ENCODE measurements at places on chromosomes 16 and 17. TPM values are rescaled to one million over a fixed set of nuclear protein-coding genes. Genes with fewer than 3 reads are reported as not detected.

TBC1D26 gene
- not detected for total RNA-seq

CDYL2 gene
- total RNA-seq, result 7.7 TPM

CMTM2 gene
- total RNA-seq, result not detected

SNX20 gene
- not detected for total RNA-seq

CDH3 gene
- 0.29 TPM for total RNA-seq

PLSCR3 gene
- 23.6 TPM for total RNA-seq

SLC13A2 gene
- not detected for total RNA-seq

TNFRSF17 gene
- not detected for total RNA-seq

VAT1 gene
- 543 TPM for total RNA-seq

PFN1 gene
- total RNA-seq, result 850 TPM

Measured in placental pericyte (primary cell).